Progenitor cell of endocrine pancreas (in vitro differentiated cells): ENCODE measurements at places on chromosomes 5 and 9. TPM values are rescaled to one million over a fixed set of nuclear protein-coding genes. Genes with fewer than 3 reads are reported as not detected.
A peak's percentile ranks its signal among the peaks of the same experiment; 100 is the strongest.

Gene FIBCD1
- not detected in 2 replicates for total RNA-seq

DNA sequence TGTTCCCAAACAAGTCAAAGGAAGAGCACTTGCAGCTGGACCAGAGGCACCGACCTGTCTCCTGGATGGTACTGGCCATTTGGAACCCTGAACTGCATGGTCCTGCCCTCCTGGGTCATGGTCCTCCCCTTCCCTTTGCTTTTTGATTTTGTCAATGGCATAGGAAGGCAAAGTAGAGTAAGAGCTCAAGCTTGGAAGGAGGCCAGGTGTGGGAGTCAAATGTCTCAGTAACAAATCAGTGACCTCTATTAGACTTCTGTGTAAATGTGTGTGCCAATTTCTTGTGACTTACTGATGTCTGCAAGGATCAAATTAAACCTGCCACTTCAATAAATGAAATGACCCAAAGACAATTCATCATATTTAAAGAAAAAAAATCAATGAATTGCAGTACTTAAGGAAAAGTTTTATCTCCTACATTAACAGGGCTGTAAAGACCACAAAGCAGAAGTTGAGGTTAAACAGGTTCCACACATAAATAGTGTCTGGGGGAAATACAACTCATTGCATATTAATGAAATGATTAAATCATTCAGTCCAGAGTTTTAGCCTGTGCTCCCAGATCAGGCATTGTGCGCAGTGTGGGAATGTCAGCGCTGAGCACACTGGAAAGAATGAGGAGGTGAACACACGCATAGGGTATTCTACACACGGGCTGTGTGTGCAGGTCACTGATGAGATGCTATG, 32.7 kb downstream of the OSMR start:
- DNase-seq, result no peak
- no peak overlapping the region for H3K4me3 ChIP-seq
- H3K27ac ChIP-seq, result no peak overlapping the region
- no peaks in the 10 kb centered on the region for H3K36me3 ChIP-seq
- no peaks in the 10 kb centered on the region for H3K27me3 ChIP-seq

- no peak for DNase-seq
- no peaks in the 10 kb centered on the region for H3K4me1 ChIP-seq
- H3K27me3 ChIP-seq, result no peaks in the 10 kb centered on the region
- no peak overlapping the region for H3K27ac ChIP-seq
- no peak overlapping the region for H3K4me3 ChIP-seq
These were observed 35.3 kb downstream of the EQTN start for GRCh38 chr9:27261517-27262211.

- DNase-seq, result no peak
- H3K4me3 ChIP-seq, result no peak overlapping the region
- no peaks in the 10 kb centered on the region for H3K36me3 ChIP-seq
These were observed 6.9 kb upstream of the EXOC3 start for GRCh38 chr5:435961-436640.

DNA sequence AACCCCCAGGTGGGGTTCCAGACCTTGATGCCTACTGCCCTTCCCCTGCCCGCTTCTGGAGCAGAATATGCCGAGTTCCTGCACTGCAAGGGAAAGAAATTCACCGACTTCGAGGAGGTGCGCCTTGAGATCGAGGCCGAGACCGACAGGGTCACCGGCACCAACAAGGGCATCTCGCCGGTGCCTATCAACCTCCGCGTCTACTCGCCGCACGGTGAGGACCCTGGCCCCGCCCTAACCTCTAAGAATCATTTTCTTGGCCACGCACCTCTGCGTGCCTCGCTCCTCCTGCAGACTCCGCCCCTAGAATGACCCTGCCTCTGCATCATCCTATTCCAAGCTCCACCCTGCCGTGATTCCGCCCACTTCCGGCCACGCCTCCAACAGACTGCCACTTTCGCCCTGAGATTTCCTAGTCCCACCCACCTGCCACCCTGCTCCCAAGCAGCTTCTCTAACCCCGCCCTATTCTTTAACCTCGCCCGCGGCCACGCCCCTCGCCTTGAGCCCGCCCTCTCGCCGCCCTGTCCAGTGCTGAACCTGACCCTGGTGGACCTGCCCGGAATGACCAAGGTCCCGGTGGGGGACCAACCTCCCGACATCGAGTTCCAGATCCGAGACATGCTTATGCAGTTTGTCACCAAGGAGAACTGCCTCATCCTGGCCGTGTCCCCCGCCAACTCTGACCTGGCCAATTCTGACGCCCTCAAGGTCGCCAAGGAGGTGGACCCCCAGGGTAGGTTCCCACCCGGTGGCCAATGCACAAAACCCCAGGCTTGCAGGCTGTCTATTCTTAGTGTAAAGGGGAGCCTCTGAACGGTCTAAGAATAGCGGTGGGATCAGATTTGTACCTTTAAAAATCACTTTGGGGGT, 15.6 kb downstream of the DNM1 start:
- no peaks in the 10 kb centered on the region for H3K36me3 ChIP-seq
- H3K27me3 ChIP-seq, result peaks cover 3% of the 10 kb centered on the region
- peak; percentile 87 for DNase-seq
- H3K4me1 ChIP-seq, result peaks cover 6% of the 10 kb centered on the region

DNA sequence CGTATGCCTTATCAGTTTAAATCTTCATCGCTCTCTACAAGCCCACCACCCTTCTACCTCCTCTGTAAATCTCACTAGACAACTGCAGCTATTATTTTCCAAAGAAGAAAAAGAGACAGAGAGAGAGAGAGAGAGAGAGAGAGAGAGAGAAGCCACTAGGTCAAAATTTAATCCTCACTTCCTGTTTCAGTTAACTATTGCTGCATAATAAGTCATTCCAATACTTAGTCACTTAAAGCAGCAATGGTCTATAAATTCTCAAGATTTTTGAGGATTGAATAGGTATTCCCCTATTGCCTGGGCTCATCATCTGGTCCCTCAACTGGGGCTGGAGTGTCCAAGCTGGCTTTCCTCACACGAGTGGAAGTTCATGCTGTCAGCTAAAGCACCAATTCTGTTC, 68.8 kb downstream of the ITGA1 start:
- H3K27ac ChIP-seq, result no peak overlapping the region
- H3K4me3 ChIP-seq, result no peak overlapping the region
- no peak for DNase-seq
- no peaks in the 10 kb centered on the region for H3K36me3 ChIP-seq
